Astrocyte of the cerebellum (primary cell): ENCODE measurements at places on chromosomes 12 and 14.

DNA sequence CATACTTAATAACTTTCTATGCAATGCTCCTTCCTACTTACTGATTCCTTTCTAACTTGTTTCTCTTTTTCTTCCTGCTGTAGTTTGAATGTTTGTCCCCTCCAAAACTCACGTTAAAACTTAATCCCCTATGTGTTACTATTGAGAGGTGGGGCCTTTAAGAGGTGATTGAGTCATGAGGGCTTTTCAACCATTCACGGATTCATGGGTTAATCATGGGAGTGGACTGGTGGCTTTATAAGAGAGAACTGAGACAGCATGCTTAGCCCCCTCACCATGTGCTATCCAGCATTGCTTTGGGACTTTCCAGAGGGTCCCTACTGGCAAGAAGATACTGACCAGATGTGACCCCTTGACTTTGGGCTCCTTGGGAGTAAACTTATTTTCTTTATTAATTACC is 66.0 kb upstream of the TRIM9 start:
- DNase-seq: no peak

DNA sequence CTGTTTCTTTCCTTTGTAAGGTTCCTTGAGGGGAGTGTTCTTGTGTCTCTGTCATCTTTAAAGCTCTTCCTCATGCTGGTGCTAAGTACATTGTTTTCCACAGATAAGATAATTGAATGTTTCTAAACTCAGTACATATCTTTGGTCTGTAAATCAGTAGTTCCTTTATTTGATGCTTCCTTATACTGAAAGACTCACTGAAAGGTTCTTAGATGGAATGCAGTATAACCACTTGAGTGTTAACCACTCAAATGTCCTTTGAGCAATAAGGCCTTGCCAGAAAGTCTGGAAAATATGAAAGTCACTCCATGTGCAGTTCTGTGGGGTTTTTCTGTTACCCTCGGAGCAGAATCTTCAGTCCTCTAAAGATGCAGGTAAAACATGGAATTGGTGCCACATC is 23.0 kb upstream of the RNU6-8 start:
- DNase-seq: no peak

GRCh38 chr12:22275843-22276242 is 58.7 kb downstream of the ST8SIA1 start:
- peak; percentile 98 for DNase-seq

GRCh38 chr12:7514416-7514815 is 10.8 kb upstream of the CD163 start:
- DNase-seq: no peak

DNA sequence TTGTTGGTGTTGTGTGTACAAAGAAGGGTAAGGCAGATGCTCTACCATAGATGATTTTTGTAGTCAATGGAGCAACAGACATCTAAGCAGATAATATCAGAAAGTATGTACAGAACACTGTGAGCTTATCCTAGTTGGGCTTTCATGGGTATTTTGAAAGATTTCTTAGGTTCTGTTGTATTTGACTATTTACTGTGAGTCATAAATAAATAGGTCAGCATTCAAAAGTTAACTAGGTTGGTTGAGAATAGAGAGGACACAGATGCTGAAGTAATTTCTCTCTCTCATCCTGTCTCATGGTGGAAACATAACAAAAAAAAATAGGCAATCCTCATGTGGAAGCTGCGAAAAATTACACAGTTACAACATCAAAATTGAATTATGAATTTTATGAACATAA is 413.5 kb downstream of the CCDC91 start:
- DNase-seq: no peak

DNA sequence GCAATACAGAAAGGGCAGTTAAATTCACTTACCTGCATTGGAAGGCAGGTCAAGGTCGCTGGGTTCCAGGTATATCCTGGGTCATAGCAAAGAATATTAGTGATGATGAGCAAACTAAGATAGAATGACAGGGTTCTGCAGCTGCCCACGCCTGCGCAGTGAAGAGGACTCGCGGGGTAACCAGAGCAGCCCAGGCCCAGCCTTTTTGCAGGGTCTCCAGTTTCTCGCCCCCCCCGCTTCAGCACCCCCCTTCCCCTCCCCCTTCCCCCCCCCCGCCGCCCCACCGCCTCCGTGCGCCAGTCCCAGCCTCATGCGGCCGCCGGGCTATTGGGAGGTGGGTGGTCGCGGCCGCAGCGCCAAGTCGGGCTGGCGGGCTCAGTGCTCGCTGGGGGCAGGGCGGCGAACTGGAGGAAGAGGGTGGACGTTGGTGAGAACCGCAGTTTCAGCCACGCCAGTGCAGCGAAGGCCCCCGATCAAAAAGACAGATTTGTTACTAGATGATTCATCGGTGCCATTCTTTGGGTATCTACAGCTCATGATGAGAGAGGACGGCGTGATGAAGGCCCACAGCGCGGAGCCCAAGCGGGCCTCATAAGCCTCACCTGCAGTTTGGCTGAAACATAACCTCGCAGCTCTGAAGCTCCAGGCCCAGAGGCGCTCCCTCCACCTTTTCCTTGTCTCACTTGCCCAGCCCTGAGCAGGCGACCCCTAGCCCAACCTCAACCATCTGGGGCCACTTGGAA is 20.2 kb downstream of the SLC2A3 start:
- DNase-seq: no peak

- peak; percentile 6 for DNase-seq
Observed at GRCh38 chr12:92628476-92628875, 74.3 kb upstream of the PLEKHG7 start.
